H1 (cell line): ENCODE measurements at places on chromosomes 2 and 18. TPM values are rescaled to one million over a fixed set of nuclear protein-coding genes. Genes with fewer than 3 reads are reported as not detected.

The IL36A gene
- total RNA-seq: not detected in 2 replicates

The GNAL gene
- total RNA-seq: 18.2 and 18.3 TPM in 2 replicates

The AKAIN1 gene
- total RNA-seq: not detected in 2 replicates

The COL3A1 gene
- total RNA-seq: 0.07 TPM in 1 of 2 replicates, not detected in the other

- no peak for DNase-seq
These were observed 82.3 kb downstream of the TMEM185B start for GRCh38 chr2:120140866-120141265.

- DNase-seq: peak; percentile 33
These were observed 114.4 kb downstream of the CAPN13 start for GRCh38 chr2:30692829-30693275.

DNA sequence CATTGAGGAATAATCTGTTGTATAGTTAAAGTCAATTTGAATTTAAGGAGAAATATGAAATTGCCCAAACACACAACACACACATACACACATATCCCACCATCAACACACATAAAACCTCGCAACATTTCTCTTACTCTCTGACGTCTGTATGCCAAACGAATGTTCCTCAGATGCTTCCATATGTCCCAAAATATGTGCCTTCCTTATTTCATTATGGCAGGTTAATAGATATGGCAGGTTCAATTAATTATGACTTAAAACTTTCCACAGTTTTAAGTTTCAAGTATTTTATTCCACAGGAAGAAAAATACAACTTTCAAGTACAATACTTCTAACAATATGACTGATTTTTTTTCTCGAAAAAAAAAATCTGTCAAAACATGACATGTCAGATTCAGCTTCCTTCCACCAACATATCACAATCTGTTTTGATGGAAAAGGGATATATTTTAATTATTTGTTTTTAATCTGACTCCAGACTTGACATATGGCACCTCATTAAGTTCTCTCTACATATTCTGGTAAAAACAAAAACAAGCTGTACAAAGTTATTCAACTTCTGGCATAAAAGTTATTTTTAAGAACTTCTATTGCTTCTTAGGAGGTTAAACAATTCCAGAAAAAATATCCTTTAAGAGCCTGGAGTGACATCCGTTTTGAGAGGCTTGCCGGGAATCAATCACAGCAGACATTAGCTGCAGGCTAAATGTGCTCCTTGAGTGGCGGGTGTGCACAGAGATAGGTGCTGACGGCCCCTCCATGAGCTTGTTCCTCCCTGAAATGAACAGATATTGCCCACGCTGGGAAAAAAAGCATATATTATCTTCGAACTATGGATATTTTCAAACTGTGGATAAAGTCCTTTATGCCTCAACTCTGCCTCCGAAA, 812.7 kb downstream of the DCDC2C start:
- no peak for DNase-seq

DNA sequence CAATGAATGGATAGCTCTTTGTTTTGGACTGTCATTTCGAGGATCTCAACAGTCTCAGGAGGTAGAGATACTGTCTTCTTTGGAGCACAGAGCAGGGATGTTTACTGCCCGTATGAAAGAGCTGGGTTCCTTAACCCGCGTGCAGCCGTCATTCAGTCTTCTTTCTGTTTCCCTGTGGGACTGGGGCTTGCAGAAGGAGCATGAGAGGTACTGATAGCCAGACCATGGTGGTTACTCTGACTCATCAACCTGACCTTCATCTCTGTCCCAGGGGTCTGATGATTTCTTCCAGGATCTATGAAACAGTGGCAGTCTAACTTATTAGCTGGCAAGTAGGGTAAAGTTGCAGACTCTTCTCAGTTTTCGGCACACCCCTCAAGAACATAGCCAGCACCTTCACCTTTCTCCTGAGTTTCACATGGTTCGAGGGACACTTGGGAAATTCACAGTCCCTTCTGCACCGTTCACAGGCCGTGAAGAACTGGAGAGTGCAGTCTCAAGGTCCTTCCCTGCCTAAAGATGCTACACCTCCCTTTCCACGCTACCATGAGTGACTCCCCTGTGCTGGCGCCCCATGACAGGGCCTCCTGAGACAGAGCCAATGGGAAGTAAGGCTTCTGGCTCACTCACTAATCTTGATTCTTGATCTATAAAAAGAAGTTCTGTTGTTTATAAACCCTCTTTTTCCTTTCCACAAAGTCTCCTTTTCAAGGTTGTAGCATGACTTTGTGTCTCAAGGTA, 226.2 kb downstream of the MC4R start:
- no peak for DNase-seq
